Activated T-cell treated with anti-CD3 and anti-CD28 coated beads for 24 hours (primary cell): ENCODE measurements at places on chromosomes 6 and 20.
A peak's percentile ranks its signal among the peaks of the same experiment; 100 is the strongest.

DNA sequence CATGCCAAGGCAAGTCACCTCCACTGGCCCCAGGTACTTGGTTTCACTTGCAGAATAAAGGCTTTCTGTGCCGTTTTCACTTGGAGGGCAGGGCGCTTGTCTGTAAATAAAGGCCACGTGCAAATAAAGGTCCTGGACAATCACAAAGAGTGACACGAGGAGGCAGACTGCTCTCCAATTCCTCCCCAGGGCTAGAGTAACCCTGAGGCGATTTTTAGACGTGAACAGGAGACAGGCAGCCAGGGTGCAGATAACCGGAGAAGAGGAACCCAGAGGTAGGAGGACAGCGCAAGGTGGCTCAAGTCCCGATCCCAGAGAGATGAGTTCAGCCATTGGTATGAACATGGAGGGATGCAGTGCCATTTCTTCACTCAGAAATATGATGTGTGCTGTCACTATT, 327.4 kb downstream of the KIF16B start:
- no peak for DNase-seq

DNA sequence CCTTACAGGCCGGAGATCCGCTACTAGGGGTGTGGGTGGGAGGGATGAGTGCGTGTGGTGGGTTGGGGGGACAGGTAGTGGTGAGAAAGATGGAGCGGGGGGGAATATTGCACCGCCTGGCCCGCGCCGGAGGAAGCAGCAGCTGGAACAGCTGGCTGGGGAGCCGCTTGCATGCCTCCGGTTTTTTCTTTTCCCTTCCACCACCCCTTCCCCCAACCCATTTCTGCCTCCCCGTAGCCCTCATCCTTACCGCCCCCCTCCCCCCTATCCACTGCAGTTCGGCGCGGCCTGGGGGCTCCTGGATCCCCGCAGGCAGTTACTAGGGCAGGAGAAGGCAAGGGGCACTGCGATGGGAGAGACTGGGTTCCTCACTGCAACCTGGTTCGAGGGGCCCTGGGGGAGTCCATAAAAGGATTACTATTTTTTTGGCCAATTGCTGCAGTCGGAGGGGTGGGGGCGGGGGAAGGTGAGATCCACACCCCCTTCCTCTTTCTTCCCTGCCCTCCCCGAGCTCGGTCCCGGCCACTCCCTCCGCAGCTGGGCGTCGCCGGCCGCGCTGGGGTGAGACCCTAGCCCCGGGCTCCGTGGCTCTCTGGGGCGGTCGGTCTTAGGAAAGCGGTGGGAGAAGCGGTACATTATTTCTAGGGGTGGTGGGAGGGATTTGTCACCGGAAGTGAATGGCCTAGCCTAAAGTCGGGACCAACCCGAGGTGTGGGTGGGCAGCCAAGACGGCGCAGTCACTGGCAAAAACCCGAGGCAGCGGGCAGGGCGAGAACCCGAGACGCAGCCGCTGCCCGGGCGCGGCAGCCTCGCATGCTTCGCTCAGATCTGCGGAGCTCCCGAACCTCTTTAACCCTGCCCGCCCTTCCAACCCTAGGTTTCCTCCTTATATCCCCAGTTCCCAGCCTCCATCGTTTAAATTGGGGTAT, 824 bp upstream of the TBCC start:
- DNase-seq = peak; percentile 75

- no peak for DNase-seq
Observed at GRCh38 chr6:56649053-56649769, 6.5 kb upstream of the DST start.

- no peak for DNase-seq
Observed at GRCh38 chr6:46899659-46900058, 22.1 kb downstream of the ADGRF5 start.

DNA sequence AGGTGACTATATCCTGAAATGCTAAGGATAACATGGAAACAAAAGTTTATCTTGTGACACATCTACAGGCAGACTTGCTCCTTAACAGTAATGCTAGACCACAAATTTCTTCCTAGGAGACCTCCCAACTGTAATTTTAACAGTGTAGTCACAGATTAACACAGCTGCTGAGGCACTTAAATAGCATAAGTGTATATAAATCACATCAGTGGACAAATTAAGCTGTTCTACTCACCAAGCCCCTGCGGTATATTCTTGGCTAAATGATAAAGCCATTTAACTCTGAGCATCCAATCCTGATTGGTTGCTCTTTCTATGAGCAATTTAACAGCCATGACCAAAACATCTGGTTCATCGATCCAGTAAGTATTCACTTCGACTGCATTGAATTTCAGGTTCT, 73.3 kb upstream of the LYRM2 start:
- no peak for DNase-seq

GRCh38 chr6:111992851-111993250, 61.1 kb upstream of the CCN6 start:
- DNase-seq = peak; percentile 36

- DNase-seq = no peak
Observed at GRCh38 chr6:134288538-134289203, 29.2 kb downstream of the SGK1 start.

DNA sequence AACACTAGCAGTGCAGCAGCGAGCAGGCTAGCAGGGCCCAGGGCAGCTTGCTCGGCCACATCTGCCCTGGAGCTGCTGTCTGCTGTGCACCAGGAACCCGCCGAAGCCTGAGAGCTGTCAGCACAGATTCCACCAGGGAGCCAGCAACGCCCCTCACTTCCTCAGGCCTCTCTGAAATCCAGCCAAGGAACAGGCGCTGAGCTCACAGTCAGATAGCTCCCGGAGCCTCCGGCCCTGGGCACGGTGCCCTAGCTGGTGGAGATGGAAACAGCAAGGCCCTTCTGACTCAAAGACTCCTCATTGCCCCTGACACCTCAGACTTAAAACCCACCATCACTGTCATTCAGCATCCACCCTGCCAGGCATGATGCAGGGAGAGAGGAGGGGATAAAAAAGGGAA, 839.4 kb downstream of the MAFB start:
- DNase-seq = no peak

DNA sequence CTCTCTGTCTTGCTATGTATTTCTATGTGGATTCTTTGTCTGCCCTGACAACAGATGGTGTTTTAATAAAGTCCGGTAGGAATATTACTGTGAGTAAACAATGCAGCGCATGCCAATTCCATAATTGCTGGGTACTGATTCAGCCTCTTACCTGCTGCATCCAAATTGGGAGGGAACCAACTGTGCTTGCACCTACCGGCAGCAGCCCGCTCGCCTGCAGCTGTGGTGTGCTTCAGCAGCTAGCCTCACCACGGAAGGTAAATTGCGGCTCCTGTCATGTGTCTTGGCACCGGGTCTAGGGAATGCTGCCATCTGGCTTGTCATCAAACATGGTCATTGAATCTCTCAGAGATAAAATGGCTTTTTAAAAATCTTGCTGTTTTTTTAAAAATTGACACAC, 704.8 kb upstream of the SLC35B3 start:
- DNase-seq = no peak

GRCh38 chr6:103081876-103082630, 1688.5 kb downstream of the GRIK2 start:
- no peak for DNase-seq

GRCh38 chr6:129344379-129344778, 365.6 kb downstream of the ARHGAP18 start:
- DNase-seq = no peak

DNA sequence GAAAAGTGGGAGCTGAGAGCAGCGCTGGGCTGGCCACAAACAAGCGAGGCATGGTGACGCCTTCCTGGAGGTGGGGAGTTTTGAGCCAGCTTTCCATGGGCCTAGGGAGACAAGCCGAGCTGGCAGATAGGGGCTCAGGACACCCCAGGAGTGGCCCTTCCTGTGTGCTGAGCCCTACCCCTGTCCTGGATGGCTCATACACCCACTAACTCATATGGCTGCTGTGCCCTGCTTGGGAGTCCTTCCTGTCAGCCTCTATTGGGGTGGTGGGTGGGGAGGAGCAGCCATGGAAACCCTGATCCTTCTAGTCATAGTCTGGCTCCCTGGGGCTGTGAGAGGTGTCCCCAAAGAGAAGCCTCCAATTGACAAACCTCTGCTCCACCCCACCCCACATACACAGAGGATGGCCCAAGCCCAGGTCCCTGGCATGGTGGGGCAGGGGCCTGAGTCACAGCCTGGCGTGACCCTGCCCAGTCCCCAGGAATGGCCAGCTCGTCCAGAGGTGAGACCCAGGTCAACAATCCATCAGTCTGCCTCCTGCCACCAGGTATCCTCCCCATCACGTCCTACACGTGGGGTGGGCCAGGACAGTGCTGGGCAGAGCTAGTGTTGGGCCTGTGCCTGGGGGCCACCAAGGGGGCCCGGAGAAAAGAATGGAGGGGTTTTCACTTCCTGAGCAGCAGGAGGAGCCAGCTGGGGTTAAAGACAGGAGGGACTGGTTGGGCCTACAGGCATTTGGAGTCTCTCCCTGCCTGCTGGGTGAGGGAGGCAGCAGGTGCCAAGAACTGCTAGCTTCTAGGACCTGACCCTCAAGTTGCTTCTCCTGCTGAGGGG, 52.2 kb downstream of the MRPL14 start:
- no peak for DNase-seq

- no peak for DNase-seq
Observed at GRCh38 chr6:129608886-129609537, 101.0 kb downstream of the ARHGAP18 start.

DNA sequence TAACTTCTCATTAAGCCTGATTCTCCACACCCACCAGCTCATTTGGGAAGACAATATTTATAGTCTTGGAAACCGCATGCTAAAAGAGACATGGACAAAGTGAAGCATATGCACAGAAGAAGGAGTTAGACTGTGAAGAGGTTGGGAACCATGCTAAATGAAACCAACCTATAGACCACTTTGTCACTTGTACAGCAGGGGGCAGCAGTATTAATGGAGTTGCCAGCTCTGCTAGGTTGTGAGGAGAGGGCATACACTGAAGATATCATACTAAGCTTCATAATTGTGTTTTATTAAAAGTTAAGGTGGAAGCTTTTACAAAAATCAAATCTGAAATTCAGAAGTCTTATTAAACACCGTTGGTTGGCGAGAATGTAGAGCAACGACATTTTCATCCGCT, 38.3 kb upstream of the HMGCLL1 start:
- no peak for DNase-seq

GRCh38 chr6:144581812-144582537, 296.8 kb downstream of the UTRN start:
- DNase-seq = no peak

GRCh38 chr6:76510489-76510888, 438.0 kb upstream of the IMPG1 start:
- DNase-seq = no peak

GRCh38 chr20:57272883-57273535, 6.6 kb upstream of the BMP7 start:
- no peak for DNase-seq

- no peak for DNase-seq
Observed at GRCh38 chr6:138455746-138456400, 43.4 kb downstream of the NHSL1 start.

DNA sequence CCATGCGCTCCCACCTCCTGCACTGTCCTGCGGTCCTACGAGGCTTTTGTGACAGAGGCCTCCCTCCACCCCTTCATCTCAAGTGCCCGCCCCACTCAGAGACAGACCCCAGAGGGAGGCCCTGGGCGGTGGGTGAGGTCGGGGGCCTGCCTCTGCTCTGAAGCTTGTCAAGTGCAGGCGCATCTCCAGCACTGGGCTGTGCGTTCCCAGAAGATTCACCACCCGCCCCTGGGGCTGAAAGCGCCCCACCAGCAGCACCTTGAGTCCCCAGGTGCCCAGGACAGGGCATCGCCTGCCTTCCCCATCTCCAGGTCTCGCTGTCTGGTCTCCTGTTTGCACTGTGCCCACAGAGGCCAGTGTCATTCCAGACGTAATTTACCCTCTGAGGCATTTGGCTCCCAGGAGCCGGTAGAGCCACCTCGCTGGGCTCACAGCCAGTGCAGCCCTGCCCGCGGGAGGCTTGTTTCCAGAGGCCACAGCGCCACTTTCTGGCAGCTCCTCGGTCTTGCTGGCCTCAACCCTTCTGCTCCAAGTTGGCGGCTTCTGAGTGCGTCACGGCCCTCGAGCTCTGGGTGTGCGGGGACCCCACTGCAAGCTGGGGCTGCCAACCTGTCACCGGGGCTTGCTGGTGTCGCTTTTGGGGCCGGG, 191.1 kb downstream of the TAF4 start:
- DNase-seq = no peak

DNA sequence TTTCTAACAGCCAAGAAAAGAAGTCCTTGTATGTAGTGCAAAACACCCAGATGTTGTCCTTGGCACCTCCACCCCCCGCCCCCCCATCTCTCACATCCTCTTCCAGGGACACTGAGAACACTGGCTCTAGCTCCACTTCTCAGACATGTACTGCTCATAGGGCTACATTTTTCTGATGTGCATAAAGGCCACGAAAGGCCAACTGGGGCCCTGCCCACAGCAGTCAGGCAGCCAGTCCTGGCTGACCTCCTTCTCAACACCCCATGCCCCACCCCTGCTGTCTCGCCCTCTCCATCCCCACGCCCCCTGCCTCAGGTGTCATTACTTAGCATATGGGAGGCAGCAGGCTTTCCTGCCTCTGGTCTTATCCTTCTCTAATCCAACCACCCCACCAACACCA, 11.3 kb downstream of the GABRR1 start:
- DNase-seq = no peak

- no peak for DNase-seq
Observed at GRCh38 chr6:81487489-81487888, 265.0 kb downstream of the TENT5A start.

- DNase-seq = no peak
Observed at GRCh38 chr6:84835340-84835739, 70.9 kb upstream of the TBX18 start.

GRCh38 chr20:62768551-62769287, 27.6 kb upstream of the MRGBP start:
- DNase-seq = no peak

DNA sequence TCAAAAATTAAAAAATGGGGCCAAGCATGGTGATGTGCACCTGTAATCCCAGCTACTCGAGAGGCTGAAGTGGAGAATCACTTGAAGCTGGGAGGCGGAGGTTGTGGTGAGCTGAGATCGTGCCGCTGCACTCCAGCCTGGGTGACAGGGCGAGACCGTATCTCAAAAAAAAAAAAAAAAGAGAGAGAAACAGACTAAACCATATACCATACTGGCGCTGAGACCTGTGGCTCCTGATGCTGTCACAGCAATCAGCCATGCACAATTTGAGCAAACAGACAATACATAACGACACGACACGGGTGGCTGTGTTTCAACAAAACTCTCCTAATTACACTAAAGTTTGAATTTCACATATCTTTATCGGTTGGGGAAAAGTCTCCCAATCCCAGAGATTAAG, 14.9 kb upstream of the CBFA2T2 start:
- DNase-seq = no peak
